ENCODE measurements at places on chromosomes 16 and 17. TPM values are rescaled to one million over a fixed set of nuclear protein-coding genes. Genes with fewer than 3 reads are reported as not detected.

The WFDC1 gene
- not detected for total RNA-seq

The STAT5A gene
- 16.9 TPM for total RNA-seq

The PRAC1 gene
- not detected for total RNA-seq

The KRTAP16-1 gene
- not detected for total RNA-seq

The KRT24 gene
- not detected for total RNA-seq

The EFCAB5 gene
- total RNA-seq: 0.36 TPM

The RAB26 gene
- 0.66 TPM for total RNA-seq

The NOL3 gene
- 7.0 TPM for total RNA-seq

The HOXB1 gene
- total RNA-seq: not detected

The TBC1D3G gene
- total RNA-seq: not detected

The CYGB gene
- total RNA-seq: 0.29 TPM

The ARHGDIG gene
- 1.7 TPM for total RNA-seq

The CLEC19A gene
- total RNA-seq: not detected

The PRSS27 gene
- 0.22 TPM for total RNA-seq

The KRT13 gene
- not detected for total RNA-seq

The IKZF3 gene
- not detected for total RNA-seq

The PRSS21 gene
- 1.8 TPM for total RNA-seq

The RAPGEFL1 gene
- total RNA-seq: 3.8 TPM

Measured in thoracic aorta endothelial cell (primary cell).